Fibroblast of gingiva (primary cell): ENCODE measurements at places on chromosomes 1 and 21.

DNA sequence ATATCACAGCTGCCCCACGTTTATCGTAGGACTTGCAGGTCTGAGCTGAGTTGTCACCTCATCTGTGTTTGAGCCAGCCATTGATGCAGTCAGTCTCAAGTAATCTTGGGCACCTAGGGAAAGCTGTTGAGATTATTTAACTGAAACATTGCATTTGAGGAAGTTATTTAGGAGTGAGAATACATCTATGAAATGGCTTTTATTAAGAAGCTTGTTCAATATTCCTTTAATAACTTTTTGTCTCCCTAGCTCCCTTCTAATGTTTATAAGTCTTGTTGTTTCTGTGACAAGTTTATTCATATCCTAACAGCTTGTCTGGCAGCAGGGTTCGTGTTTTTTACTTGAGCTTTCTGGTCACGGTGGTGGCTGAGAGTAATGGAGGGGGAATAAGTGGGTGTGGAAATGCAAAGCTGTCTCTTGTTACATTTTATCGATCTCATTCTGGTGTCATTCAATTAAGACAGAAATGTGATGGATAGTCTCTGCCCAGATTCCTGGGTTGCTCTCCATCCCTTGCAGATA, 555.9 kb downstream of the USP25 start:
- DNase-seq = no peak

DNA sequence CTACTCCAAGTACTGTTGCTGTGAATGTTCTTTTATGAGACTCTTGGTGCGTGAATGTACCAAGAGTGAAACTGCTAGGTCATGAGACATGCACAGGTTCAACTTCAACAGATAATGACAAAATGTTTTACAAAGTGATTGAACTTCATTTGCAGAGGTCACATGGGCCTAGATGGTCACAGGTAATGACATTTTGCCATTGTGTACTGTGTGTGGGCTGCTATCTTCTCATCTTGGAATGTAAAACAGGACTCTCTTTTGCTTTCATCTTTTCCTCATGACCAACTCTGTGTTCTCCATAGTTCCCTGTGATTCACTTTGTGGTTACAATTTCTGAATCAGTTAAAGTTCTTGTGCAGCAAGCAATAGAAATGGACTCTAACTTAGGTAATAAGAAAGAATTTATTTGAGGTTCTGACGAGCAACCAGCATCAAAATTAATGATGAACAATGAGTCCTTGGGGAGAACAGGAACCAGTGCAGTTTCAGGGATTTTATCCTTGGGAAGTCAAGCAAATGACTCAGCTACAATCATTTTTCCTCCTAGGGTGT, 16.2 kb upstream of the TSNAX start:
- DNase-seq = no peak

- DNase-seq = no peak
Measured at GRCh38 chr1:45806129-45806528, 2.7 kb downstream of the MAST2 start.

- no peak for DNase-seq
Measured at GRCh38 chr1:147612366-147612765, 58.0 kb downstream of the ACP6 start.

- peak; percentile 87 for DNase-seq
Measured at GRCh38 chr1:10507111-10507879, 32.5 kb downstream of the PEX14 start.

- DNase-seq = no peak
Measured at GRCh38 chr1:119917304-119918055, 21.2 kb upstream of the ADAM30 start.

GRCh38 chr21:25079053-25079452, 528.2 kb downstream of the MRPL39 start:
- DNase-seq = no peak

GRCh38 chr1:166089804-166090203, 77.0 kb downstream of the FAM78B start:
- no peak for DNase-seq

GRCh38 chr1:37807555-37808368, at the start of the genes C1orf122 and YRDC:
C1orf122 (plus strand) TSS chr1:37807790; CDS start chr1:37808405, 615 bp downstream.
YRDC (minus strand) TSS chr1:37808208; CDS start chr1:37808180, 28 bp downstream.
- DNase-seq = peak; percentile 92

GRCh38 chr1:160366731-160367515, at the start of gene NHLH1:
NHLH1 (plus strand) TSS chr1:160367071; CDS start chr1:160370732, 3,661 bp downstream.
- no peak for DNase-seq

DNA sequence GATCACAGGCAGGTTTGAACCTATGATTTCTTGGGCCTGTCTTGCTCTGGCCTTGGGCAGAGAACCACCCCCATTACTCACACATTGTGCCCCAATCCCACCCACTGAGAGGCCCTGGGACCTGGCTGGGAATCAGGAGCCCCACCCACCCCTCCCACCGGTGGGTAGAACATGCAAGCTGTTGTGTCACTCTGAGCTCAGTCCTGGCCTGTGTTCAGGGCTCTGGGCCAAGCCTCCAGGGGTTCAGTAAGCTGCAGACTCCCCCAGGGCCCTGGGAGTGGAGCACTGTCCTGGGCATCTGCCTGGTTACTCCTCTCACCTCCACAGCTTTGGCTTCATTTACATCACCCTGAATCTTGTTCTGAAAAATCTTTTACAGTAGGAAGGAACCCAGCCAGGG, 270.5 kb downstream of the RRAGC start:
- no peak for DNase-seq

DNA sequence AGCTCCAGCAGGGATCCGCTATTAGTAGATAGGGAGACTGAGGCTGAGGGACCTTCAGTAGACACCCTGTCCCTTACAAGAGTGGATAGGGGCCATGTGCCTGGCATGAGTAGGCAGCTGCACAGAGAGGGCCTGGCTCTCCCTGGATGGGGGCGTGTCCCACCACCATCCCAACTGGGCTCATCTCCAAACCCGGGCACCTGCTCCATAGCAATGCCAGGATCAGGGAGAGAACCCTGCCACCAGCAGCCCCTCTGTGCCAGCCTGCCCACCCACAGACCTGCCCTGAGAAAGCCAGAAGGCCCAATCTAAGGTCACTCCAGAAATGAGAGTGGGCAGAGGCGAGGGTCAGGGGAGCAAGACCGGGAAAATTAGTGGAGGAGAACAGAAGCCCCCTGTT, 121.3 kb downstream of the GRIK3 start:
- DNase-seq = no peak

- no peak for DNase-seq
Measured at GRCh38 chr1:100053119-100053518, 79.6 kb downstream of the SASS6 start.

GRCh38 chr1:218409946-218410510, 64.9 kb downstream of the TGFB2 start:
- DNase-seq = no peak

DNA sequence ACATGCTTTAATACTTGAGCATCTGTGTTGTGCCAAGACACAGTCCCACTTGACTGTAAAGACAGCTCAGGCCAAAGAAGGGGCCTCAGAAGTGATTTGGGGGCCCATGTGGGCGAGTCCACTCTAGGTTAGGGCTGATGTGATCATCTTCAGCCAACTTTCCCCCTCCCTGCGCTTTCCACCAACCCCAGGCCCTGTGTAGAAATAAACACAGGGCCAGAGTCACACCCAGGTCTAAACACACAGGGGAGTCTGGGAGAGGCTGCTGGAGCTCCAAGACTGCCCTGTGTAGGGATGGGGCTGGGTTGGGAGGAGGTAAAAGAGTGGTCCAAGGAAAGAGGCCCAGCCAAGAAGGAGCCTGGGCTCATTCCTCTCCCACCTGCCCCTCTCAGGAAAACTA, 2.5 kb upstream of the WNT2B start:
- DNase-seq = no peak

- no peak for DNase-seq
Measured at GRCh38 chr1:34529935-34530859, 224.7 kb upstream of the GJB5 start.

GRCh38 chr1:208528578-208529240, 284.5 kb upstream of the PLXNA2 start:
- no peak for DNase-seq

- no peak for DNase-seq
Measured at GRCh38 chr1:151368393-151369301, 3.9 kb downstream of the SELENBP1 start.

DNA sequence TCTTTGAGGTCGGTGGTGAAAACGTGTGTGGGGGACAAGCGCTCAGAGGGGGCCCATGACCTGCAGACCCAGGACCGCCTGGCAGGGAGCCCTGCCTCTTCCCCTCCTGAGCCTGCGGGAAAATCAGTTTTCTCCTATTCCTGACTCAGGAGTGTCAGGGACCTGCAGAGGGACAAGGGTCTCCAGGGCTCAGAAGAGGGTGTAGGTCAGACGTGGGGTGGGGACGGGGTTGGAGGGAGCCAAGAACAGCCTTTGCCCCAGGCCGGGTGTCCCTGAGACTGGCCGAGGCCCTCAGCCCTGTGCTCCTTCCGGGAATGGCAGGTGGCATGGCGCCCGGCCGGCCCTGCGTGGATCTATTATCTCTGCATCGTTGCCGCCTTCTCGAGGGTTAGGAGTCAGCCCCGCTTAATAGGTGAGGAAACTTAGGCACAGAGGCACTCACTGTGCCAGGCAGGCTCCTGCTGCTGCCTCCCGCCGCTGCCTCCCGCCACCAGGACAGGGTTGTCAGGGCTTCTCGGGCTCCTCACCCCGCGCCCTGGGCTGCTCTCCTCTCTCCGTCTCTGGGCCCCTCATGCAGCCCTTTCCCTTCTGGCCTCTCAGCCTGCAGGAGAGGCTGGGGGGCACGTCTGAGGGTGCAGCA, 37.5 kb downstream of the AJAP1 start:
- DNase-seq = no peak
